ENCODE measurements at places on chromosomes 1 and 21. TPM values are rescaled to one million over a fixed set of nuclear protein-coding genes. Genes with fewer than 3 reads are reported as not detected.

CHIA gene
- not detected for total RNA-seq

FLG2 gene
- total RNA-seq = not detected

LMX1A gene
- not detected for total RNA-seq

KCNQ4 gene
- total RNA-seq = not detected

DNA sequence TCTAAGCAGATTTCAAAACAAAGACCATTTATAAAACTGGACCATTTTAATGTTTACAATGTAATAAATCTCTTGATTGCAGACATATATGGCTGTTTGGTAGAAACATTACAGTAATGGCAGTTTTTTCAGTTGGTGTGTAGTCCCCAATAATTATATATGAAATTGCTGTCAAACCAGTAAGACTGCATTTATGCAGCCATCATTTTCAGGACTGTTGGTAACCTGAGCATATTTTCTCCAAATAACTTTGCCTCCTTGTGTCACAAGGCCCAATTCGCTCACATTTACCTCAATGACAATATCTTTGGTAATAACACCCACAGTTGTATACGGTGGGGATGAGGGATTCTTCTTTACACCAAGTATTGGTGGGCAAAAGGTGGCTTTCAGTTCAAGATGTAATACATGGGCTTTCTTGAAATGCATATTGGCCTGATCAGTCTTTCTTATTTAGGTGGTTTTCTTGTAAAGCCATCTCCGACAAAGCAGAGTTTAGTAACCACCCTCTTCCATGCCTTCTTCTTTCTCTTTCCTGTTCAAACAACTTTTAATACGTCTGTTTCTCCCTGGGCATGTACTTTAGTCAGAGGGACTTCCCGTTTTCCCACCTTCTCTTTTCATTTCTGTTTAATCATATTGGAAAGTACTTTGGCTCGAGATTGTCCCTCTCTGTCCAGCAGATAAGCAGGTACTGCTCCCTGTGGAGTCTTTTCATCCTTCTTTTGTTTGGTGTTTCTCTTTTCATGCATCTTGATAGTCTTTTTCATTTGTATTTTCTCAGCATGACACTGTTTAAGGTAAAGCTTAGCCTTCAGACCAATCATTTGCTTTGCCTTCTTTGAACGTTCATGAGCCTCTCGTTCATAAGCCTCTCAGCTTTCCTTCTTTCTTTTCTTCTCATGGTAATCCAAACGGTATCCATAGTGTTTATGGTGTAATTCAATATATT, 30.4 kb downstream of the ATP2B4 start:
- DNase-seq = no peak
- H3K4me3 ChIP-seq = no peak overlapping the region
- H3K4me1 ChIP-seq = peaks cover 12% of the 10 kb centered on the region
- H3K27me3 ChIP-seq = no peaks in the 10 kb centered on the region
- H3K36me3 ChIP-seq = peaks cover 5% of the 10 kb centered on the region
- H3K27ac ChIP-seq = no peak overlapping the region

DNA sequence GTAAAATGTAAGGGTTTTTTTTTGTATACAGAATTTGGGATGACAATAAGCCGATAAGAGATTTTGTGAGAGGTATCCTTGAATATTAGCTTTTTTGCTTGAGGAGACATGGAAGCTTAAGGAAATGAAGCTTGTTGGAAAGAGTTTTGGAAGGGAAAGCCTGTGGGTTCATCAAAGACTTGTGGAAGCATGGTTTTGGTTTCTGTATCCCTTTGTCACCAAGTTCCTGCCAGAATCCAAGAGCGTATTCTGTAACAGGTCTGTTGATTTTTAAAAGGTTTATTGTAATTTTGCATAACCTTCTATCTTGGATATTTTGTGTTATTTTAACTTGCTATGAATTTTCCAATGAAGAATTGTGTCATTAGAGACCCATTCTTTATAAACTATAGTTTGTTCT, 38.1 kb downstream of the TMED5 start:
- no peak overlapping the region for H3K4me3 ChIP-seq
- H3K27me3 ChIP-seq = no peaks in the 10 kb centered on the region
- no peaks in the 10 kb centered on the region for H3K4me1 ChIP-seq
- H3K27ac ChIP-seq = no peak overlapping the region

DNA sequence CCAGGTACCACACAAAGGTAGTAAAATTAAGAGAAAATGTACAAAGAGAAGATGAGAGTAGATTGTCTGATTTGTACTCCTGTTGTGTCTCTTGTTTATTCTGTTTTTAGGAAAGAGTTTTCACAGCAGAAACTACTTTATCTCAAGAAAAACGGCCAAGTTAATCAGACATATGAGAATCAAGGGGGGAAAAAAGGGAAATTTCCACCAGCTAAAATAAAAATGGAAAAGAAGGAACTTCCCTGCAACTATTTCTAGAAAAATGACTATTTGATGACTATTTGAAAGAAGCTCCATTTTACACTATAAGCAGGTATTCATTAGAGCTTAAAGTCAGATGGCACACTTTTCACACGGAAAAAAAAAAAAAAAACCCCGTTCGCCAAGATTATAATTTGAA, 56.5 kb downstream of the EPRS1 start:
- no peaks in the 10 kb centered on the region for H3K27me3 ChIP-seq
- no peak overlapping the region for H3K4me3 ChIP-seq
- no peak for DNase-seq
- H3K4me1 ChIP-seq = no peaks in the 10 kb centered on the region

DNA sequence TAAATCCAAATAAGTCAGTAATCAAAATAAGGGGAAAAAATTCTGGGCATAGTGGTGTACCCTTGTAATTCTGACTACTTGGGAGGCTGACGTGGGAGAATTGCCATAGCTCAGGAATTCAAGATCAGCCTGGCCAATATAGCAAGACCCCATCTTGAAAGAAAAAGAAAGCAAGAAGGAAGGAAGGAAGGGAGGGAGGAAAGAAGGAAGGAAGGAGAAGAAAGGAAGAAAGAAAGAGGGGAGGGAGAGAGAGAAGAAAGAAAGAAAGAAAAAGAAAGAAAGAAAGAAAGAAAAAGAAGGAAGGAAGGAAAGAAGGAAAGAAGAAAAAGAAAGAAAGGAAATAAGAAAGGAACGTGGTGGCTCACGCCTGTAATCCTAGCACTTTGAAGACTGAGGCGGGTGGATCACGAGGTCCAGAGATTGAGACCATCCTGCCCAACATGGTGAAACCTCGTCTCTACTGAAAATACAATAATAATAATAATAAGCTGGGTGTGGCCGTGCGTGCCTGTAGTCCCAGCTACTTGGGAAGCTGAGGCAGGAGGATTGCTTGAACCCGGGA, 64.5 kb upstream of the ROR1 start:
- no peak for DNase-seq
- peaks cover 39% of the 10 kb centered on the region for H3K27me3 ChIP-seq
- peaks cover 4% of the 10 kb centered on the region for H3K4me1 ChIP-seq
- no peak overlapping the region for H3K4me3 ChIP-seq
- no peak overlapping the region for H3K27ac ChIP-seq

GRCh38 chr1:209616366-209617046, 33.0 kb downstream of the CAMK1G start:
- no peak overlapping the region for H3K4me3 ChIP-seq
- no peak overlapping the region for H3K27ac ChIP-seq
- H3K4me1 ChIP-seq = no peaks in the 10 kb centered on the region
- no peaks in the 10 kb centered on the region for H3K36me3 ChIP-seq
- no peak for DNase-seq

- H3K27me3 ChIP-seq = no peaks in the 10 kb centered on the region
Measured at GRCh38 chr1:88022516-88022915, 661.6 kb upstream of the PKN2 start.

- H3K4me1 ChIP-seq = peaks cover 20% of the 10 kb centered on the region
- DNase-seq = peak; percentile 89
- H3K27me3 ChIP-seq = no peaks in the 10 kb centered on the region
Measured at GRCh38 chr1:235068158-235069121, 60.2 kb downstream of the TOMM20 start.

GRCh38 chr1:224212618-224213061, 29.6 kb downstream of the DEGS1 start:
- H3K36me3 ChIP-seq = no peaks in the 10 kb centered on the region
- no peak overlapping the region for H3K4me3 ChIP-seq
- no peak for DNase-seq
- H3K27me3 ChIP-seq = no peaks in the 10 kb centered on the region

- H3K27ac ChIP-seq = no peak overlapping the region
- H3K36me3 ChIP-seq = no peaks in the 10 kb centered on the region
- no peak overlapping the region for H3K4me3 ChIP-seq
- no peaks in the 10 kb centered on the region for H3K4me1 ChIP-seq
Measured at GRCh38 chr1:38326135-38326534, 279.5 kb upstream of the POU3F1 start.

GRCh38 chr1:198253668-198254067, 96.9 kb downstream of the NEK7 start:
- no peak overlapping the region for H3K27ac ChIP-seq
- peaks cover 2% of the 10 kb centered on the region for H3K4me1 ChIP-seq
- no peaks in the 10 kb centered on the region for H3K36me3 ChIP-seq
- peak; percentile 75 for DNase-seq
- no peak overlapping the region for H3K4me3 ChIP-seq

All from IMR-90 (cell line).